Naive thymus-derived CD8-positive, alpha-beta T cell (primary cell): ENCODE measurements at places on chromosomes 5 and 9.

DNA sequence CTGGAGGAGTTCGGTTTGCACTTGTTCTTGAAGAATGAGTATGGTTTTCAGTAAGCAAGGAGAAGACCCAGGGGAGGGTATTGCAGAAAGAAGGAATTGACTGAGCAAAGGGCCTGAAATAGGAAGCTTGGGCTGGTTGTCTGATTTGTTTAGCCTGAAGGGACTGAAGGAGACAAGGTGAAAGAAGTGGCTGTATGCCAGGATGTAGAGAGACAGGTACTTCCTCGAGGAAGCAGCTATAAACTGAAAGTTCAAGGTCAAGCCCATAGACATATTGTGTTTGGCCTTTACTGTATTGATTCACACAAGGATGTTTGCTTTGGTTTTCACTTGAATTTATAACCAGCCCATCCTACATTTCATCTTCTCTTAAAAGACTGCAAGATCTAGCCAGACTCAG lies 183.1 kb downstream of the PALM2AKAP2 start:
- peaks cover 2% of the 10 kb centered on the region for H3K4me1 ChIP-seq
- H3K27me3 ChIP-seq = no peaks in the 10 kb centered on the region
- peak overlapping the region; percentile 34 for H3K27ac ChIP-seq
- no peak overlapping the region for H3K4me3 ChIP-seq
- DNase-seq = no peak
- H3K36me3 ChIP-seq = no peaks in the 10 kb centered on the region

DNA sequence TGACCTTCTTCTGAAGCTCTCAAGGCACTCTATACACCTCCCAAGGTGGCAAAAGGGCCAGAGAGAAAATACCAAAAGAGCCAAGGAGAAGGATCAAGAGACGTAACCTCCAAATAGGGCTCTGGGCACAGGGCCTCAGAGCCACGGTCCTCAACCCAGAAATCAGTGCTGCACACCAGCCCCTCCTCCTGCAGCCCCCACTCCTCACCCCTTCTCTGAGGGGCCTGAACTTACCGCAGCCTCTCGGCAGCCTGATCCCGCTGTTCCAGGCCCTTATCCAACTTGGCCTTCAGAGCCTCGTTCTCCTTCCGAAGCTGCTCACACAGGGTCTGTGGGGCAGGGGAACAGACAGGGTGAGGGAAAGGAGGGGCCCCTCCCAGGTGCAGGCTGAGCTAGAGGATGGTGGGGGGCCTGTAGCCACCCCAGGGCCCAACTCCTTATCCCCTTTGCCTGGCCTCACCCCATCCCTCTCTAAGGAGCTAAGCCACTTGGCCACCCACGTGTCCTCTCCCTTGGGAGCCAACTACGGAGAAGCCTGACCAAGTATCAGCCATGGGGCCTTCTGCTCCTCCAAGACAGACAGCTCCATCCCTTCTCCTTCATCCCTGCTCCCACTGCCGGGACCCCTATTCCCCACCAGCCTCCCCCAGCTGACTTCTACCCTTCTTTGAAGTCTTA lies 28.8 kb downstream of the TNIP1 start:
- peaks cover 20% of the 10 kb centered on the region for H3K4me1 ChIP-seq
- DNase-seq = no peak
- no peak overlapping the region for H3K4me3 ChIP-seq
- H3K27me3 ChIP-seq = no peaks in the 10 kb centered on the region
- peak overlapping the region; percentile 27 for H3K27ac ChIP-seq

DNA sequence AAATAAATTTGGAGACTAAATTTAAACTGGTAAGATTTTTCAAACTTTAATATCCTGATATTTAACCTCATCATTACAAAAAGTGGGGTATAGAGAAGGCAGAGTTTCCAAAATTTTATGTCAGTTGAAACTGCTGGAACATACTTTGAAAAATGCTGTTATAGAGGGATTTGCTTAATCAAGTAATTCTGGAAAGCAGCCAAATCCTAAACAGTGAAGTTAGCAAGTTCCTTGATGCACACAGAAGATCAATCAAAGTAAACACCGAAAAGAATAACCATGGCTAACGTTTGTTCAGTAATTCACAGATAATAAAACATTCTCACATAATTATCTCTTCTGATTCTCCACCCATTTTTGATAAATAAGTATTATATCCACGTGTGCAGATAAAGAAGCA lies 8.1 kb upstream of the PRR16 start:
- no peak overlapping the region for H3K4me3 ChIP-seq
- peaks cover 8% of the 10 kb centered on the region for H3K4me1 ChIP-seq
- H3K36me3 ChIP-seq = no peaks in the 10 kb centered on the region

DNA sequence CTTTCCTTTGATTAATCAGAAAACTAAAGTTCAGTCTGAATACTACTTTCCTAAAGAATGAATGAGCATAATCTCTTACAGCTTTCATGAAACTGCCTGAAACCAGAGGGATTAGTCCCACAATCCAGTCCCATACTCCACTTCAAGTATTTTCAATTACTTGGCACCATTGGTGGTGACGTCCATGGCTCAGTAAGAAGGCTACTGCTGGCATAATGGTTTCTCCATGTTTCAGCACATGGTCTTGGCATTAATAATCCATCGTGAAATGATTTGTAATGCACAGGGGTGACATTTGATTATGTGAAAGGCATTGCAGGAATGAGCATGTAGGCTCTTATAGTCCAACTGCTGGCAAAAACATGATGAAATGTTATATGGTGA lies 23.4 kb downstream of the LIX1 start:
- H3K27me3 ChIP-seq = peaks cover 14% of the 10 kb centered on the region
- no peak overlapping the region for H3K4me3 ChIP-seq
- DNase-seq = no peak
- H3K27ac ChIP-seq = peak overlapping the region; percentile 7
- no peaks in the 10 kb centered on the region for H3K36me3 ChIP-seq

DNA sequence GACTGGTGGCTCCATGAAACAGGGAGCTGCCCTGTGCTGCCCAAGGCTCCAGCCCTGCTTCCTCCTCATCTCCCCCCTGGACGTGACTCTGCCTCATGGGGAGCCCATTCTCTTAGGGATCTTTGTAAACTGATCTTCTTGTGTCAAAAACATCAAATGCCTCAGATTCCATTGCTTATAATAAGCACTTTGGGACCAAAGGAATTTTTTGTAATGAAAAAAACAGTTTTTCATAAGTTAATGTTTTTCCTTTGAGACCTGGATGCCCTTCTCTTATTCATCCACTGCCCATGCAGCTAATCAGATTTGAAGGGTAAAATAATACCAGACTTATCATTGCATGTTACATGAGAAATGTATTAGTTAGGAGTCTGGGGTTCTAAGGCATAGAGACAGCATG lies 41.7 kb downstream of the PALM2AKAP2 start:
- peaks cover 16% of the 10 kb centered on the region for H3K27me3 ChIP-seq
- no peaks in the 10 kb centered on the region for H3K36me3 ChIP-seq
- H3K4me1 ChIP-seq = no peaks in the 10 kb centered on the region
- H3K27ac ChIP-seq = no peak overlapping the region
- no peak overlapping the region for H3K4me3 ChIP-seq

- H3K27me3 ChIP-seq = no peaks in the 10 kb centered on the region
- peak overlapping the region; percentile 68 for H3K27ac ChIP-seq
- peaks cover 29% of the 10 kb centered on the region for H3K36me3 ChIP-seq
- no peak for DNase-seq
Measured at GRCh38 chr9:35658968-35659220, 802 bp downstream of the CCDC107 start.

DNA sequence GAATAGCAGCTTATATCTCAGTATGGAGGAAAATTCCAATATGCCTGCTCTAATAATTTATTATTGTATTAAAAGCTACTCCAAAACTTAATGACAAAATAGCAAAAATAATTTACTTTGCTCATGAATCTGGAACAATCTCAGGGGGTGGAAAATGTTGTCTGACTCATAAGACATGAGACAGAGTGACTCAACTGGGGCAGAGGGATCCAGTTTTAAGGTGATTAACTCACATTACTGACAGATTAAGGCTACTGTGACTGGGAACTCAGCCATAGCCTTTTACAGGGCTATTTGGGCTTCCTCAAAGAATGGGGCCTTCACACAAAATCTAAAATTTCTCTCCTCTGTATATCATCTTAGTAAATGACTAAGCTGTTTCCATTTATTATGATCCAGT lies 1172.9 kb downstream of the CDH12 start:
- DNase-seq = no peak
- H3K4me1 ChIP-seq = no peaks in the 10 kb centered on the region
- H3K36me3 ChIP-seq = no peaks in the 10 kb centered on the region
- no peak overlapping the region for H3K4me3 ChIP-seq
- no peaks in the 10 kb centered on the region for H3K27me3 ChIP-seq

GRCh38 chr5:67189079-67189354 lies 7.6 kb downstream of the CD180 start:
- H3K27ac ChIP-seq = peak overlapping the region; percentile 22
- peaks cover 77% of the 10 kb centered on the region for H3K4me1 ChIP-seq
- no peaks in the 10 kb centered on the region for H3K27me3 ChIP-seq
- H3K36me3 ChIP-seq = peaks cover 2% of the 10 kb centered on the region

DNA sequence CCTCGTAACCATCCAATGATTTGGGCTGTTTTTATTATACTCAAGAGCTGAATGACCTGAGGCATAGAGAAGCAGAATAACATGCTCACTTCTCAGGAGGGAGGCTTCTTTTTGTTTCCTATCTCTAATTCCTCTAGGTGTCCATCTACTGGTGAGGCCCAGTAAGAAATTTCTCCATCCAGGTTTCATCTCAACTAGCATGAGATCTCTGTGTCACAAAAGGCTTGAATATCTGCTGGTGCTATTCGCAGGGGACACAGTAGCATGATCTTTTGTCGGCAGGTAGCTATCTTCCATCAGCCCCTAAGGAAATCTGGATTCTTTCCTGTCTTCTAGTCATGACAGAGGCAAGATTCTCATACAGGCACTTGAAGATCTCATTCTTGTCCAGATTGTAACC lies 8.9 kb downstream of the IFNE start:
- no peaks in the 10 kb centered on the region for H3K36me3 ChIP-seq
- no peak overlapping the region for H3K4me3 ChIP-seq
- H3K27me3 ChIP-seq = peaks cover 5% of the 10 kb centered on the region

GRCh38 chr5:52448111-52448510 lies 339.6 kb upstream of the ITGA1 start:
- H3K27me3 ChIP-seq = no peaks in the 10 kb centered on the region
- H3K4me3 ChIP-seq = no peak overlapping the region
- no peaks in the 10 kb centered on the region for H3K4me1 ChIP-seq
- H3K36me3 ChIP-seq = no peaks in the 10 kb centered on the region
- H3K27ac ChIP-seq = no peak overlapping the region
- no peak for DNase-seq

GRCh38 chr5:163439092-163439425 lies 1.7 kb downstream of the CCNG1 start:
- H3K36me3 ChIP-seq = peaks cover 6% of the 10 kb centered on the region
- no peak for DNase-seq
- no peak overlapping the region for H3K27ac ChIP-seq
- peak overlapping the region; percentile 97 for H3K4me3 ChIP-seq
- no peaks in the 10 kb centered on the region for H3K27me3 ChIP-seq

DNA sequence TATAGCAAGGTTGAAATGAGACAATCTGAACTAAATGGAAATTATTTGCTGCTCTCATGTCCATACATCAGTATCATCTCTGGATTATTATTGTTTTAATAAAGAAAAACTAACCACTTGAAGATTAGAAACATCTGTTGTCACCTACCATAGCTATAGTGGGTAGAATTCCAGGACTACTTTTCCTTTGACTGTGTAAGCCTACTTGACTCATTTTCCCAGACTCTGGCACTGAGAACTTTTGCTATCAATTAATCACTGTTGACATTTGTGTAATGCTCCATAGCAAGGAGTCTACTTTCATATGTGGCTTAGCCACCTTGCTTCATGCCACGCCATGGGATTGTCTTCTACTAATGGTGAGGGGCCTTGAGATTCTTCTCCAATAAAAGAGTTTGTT lies 59.9 kb upstream of the ARRDC3 start:
- DNase-seq = no peak
- no peak overlapping the region for H3K27ac ChIP-seq

DNA sequence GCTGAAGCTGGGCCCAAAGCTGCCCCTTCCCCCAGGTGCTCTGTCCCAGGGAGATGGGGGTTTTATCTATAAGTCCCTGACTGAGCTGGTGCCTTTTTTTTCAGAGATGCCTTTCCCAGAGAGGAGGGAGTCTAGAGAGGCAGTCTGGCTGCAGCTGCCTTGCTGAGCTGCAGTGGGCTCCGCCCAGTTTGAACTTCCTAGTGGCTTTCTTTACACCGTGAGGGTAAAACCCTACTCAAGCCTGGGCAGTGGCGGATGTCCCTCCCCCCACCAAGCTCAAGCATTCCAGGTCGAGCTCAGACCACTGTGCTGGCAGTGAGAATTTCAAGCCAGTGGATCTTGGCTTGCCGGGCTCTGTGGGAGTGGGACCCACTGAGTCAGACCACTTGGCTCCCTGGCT lies 41.3 kb downstream of the CAVIN4 start:
- no peak overlapping the region for H3K4me3 ChIP-seq
- H3K36me3 ChIP-seq = no peaks in the 10 kb centered on the region
- no peak overlapping the region for H3K27ac ChIP-seq
- no peak for DNase-seq
- H3K4me1 ChIP-seq = no peaks in the 10 kb centered on the region

DNA sequence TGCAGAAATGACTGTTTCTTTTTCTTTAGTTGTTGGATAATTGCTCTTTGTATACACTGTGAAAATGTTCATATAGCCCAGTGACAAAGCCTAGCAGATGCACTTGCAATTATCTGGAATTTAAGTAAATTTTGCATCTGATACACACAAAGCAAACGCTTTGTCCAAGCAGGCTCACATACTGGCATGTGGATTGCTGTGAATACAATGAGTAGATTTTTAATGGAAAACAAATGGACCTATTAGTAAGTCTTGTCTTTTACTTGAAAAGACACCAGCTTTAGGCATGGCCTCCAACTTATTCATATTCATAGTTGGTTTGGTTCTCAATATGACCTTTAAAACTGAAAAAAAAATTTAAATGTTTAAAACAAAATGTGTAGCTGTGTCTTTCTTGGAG lies 1299.8 kb upstream of the WWC1 start:
- no peak for DNase-seq
- H3K27ac ChIP-seq = no peak overlapping the region
- no peak overlapping the region for H3K4me3 ChIP-seq
- no peaks in the 10 kb centered on the region for H3K4me1 ChIP-seq
- no peaks in the 10 kb centered on the region for H3K27me3 ChIP-seq
- no peaks in the 10 kb centered on the region for H3K36me3 ChIP-seq

- H3K4me1 ChIP-seq = no peaks in the 10 kb centered on the region
- no peak for DNase-seq
- H3K4me3 ChIP-seq = no peak overlapping the region
- H3K36me3 ChIP-seq = no peaks in the 10 kb centered on the region
Measured at GRCh38 chr5:137078171-137078665, 420.9 kb downstream of the SPOCK1 start.

GRCh38 chr9:17116400-17116837 lies 18.4 kb upstream of the CNTLN start:
- no peaks in the 10 kb centered on the region for H3K36me3 ChIP-seq
- H3K27ac ChIP-seq = no peak overlapping the region
- no peaks in the 10 kb centered on the region for H3K4me1 ChIP-seq
- H3K27me3 ChIP-seq = no peaks in the 10 kb centered on the region
- no peak overlapping the region for H3K4me3 ChIP-seq
- DNase-seq = no peak

DNA sequence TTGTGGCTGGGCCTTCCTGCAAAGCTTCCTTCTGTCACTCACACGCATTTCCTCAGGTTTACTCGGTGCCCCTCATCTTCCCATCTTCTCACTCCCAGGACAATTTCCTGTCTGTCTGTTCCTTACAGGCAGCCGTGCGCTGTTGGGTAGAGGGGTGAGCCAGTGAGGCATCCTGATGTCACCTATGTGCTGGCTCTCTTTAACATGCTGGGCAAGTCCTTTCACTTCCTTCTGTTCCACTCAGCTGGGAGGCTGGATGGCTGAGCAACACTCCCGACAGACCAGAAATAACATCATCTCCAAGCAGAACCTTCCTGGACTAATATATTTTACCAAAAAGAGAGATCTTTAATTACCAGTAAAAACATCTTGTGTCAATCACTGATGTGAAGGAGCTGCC lies 103.0 kb downstream of the HSD17B3 start:
- no peak overlapping the region for H3K4me3 ChIP-seq
- H3K36me3 ChIP-seq = no peaks in the 10 kb centered on the region
- H3K27me3 ChIP-seq = peaks cover 12% of the 10 kb centered on the region
- peaks cover 2% of the 10 kb centered on the region for H3K4me1 ChIP-seq
- no peak overlapping the region for H3K27ac ChIP-seq
